ENCODE measurements at places on chromosomes 1 and 21.

DNA sequence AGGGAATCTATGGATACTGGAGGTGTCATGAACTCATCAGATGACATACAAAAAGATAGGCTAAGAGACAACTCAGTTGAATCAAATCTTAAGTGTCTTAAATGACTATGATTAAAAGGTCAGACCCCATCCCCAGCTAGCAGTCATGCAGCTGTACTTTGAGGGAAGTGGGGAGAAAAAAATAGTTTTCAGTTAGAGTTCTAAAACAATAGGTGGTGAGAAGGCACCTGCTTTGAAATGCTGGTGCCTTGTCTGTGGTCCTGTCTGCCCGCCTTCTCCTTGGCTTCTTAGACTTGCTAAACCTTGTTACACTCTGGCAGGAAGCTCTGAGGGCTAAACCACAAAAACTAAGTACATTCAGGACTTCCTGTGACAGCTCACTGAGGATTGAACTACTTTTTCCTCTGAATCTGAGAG lies 15.3 kb downstream of the CD2 start:
- no peak for DNase-seq

- no peak for DNase-seq
Observed at GRCh38 chr1:217661407-217661806, 30.3 kb downstream of the SPATA17 start.

DNA sequence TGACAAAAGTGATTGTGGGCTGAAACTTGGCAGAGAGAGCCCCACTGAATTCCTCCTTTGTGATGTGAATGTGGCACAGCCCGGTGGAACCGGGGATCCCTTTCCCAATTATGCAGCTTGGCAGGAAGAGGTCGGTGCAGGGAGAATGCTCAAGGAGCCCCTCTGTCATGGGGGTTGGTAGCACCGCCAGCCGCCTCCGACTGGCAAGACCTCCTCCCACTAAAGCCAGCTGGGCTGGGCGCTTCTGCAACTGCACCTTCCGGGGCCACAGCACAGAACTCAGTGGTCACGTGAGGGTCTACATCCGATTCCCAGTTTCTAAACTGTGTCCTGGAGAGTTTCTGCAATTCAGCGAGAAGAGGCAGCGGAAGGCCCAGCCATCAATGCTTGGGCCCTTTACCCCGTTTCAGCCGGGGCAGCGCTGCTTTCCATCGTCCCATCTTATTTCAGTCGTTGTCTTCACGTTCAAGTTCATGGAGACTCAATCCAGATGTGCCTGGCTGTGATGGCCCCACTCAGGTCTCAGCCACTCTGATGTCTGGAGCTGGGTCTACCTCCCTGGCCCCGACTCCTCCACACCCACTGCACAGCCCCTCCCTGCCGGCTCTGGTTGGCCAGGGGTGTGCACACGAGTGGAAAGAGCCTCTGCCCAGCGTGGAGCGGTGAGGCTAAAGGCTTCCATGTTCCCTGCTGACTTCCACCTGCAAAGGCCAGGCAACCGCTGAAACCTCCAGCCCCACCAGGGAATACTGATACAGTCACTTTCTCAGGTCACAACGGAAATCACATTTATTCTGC lies 39.8 kb upstream of the FHAD1 start:
- no peak for DNase-seq

DNA sequence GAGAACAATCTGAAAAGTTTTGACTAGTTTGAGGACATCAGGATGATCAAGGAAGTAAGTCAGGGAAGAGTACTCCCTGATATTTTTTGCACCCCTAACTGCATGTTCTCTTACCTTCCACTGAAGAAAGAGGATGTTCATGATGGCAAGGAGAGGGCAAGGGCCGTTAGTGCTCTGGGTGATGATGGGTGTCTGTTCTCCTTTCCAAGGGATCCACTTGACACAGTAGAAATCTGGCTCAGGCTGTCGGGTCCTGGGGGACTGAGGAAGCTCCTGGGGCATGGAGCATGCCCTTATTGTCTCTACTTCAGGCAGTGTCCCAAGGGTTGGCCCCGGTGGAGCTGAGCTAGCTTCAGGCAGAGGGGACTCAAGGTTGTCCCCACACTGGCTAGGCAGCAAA lies 4.7 kb downstream of the MINDY1 start:
- no peak for DNase-seq

DNA sequence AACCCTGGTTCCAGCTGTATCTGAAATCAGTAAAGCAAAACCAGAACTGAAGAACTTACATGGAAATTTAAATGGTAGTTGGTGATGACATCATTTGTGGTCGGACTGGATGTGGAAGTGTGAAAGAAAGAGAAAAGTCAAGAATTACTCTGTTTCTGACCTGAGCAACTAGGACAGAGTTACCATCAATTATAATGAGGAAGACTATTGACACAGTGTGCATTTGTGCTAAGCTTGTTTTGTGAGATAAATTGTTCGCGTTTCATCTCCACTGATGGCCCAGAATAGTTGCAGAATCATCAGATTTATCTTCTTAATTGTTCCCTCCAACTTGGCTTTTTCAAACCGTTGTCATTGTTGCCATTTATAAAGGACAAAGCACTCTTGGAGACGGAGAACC lies 410.6 kb upstream of the DEPDC1 start:
- no peak for DNase-seq

DNA sequence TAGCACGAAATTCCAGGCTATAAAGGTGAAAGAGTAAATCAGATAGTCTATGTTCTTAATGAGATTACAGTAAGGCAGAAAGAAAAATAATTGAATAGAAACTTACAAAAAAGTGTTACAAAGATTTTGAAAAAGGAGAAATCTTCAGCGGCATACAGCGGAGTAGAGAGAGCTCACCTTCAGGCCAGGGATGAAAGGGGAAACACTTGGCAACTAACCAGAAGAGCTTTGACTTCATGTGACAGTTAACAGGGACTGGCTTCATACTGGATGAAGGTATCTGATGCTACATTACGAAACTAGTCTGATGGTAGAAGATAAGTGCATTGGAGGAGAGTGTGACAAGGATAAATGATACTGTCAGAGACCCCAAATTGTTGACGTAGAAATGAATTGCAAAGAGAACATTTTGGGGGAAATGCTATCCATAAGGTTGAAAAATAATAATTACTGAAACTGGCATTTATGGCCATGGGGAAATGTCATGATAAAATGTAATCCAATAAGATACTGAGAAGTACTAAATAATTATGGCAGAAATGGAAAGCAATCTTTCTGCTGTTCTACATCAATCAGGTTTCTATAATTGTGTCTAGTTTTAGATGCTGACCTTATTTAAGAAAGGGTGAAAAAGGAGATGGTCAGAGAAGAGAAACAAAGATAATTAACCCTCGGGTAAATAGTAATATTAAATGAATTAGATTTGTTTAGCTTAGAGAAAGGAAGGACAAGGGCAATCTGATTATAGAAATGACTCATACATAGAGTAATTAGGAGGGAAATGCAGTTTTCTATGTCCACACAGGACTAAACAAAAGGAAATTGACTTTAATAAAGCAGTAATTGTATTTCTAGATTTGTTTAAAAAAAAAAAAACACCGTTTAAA lies 808.7 kb downstream of the NCAM2 start:
- no peak for DNase-seq

DNA sequence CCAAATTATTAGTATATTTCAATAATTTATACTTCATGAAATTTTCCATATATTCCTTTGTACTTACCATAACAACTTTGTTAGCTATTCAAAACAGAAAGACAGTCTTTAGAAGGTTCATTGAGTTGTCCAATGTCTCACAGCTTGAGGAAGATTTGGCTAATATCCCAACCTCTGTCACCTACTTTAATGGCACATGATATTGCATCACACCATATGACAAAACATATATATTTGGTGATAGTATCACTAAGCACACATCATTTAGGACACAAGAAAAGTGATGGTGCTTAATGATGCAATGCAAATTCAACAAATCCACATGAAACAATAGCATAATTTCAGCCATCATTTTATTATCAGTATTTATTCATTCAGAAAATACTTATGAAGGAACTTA lies 122.0 kb upstream of the BRINP3 start:
- no peak for DNase-seq

GRCh38 chr1:199245946-199246345 lies 607.1 kb downstream of the PTPRC start:
- DNase-seq, result no peak

DNA sequence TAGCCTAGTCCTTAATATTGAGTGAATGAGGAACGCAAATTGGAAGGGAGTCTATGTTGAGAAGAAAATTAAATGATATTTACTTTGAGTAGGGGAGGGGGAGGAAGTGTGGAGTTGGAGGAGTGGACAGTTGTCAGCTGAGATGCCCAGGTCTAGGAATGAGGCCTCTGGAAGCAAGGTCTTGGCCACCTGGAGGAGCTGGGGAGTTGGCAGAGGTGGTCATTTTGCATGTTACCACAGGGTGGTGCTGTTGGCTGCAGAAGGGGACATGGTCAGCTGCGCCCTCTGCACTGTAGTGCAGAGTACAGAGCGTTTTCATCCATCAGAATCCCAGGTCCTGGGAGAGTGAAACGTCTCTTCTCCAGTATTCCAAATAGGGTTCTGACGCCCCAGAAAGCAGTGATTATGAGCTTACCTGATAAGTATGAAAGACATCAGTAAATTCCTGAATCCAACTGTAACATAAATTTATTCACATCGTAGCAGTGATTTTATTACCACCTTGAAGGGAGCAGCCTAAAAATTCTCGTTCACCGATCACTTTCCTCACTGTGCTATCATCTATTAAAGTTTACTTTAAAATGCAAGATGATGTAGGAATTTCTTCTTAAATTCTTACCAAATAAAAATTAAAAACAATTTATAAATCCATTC lies 13.8 kb downstream of the PARK7 start:
- peak; percentile 17 for DNase-seq

GRCh38 chr21:35097525-35097924 lies 48.4 kb upstream of the RUNX1 start:
- DNase-seq, result no peak

DNA sequence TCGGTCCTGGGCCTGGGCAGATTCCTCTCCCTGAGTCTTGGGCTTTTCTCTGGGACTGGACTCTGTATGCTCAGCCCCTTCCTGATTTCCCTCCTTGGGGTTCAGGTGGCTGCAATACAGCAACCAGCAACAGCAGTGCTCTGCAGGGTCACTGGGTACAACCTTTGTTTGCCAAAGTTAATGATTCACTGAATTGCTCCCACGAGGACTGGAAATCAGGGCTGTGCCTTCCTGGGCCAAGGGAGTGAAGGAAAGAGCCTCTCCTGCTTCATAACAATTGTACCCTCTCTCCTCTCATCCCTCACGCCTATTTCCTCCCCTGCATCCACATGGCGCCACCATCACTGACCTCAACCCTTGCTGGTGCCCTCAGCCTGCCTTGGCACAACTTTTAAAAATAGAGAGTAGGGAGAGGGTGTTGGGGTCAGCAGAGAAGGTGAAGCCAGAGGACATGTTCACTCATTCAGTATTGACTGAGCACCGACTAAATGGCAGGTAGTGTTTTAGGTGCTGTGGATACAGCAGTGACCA lies 52.8 kb upstream of the GOLT1A start:
- no peak for DNase-seq

- no peak for DNase-seq
Observed at GRCh38 chr1:40530735-40531380, 579 bp upstream of the ZNF684 start.

DNA sequence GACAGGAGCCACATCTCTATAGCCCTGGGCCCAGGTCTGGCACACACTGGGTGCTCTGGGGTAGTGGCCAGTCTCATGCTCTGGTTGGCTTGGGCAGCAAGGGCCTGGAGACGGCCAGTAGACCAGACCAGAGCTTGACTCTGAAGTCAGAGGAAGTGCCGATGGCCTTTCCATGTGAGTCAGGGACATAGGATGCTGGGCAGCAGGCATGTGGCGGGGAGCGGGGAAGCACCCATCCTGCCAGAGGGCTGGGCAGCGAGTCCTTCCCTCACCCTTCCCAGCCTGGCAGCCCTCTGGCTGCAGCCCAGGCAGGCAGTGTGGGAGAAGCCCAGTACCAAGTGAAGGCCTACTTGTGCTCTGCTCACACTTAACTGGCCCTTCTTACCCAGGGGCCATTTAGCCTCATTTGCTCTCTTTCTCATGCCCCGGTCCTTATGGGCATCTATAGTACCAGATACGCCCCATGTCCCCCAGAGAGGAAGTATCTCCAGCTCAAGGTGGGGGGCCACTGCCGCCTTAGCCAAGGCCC lies 3.3 kb downstream of the GPR153 start:
- no peak for DNase-seq

- DNase-seq, result no peak
Observed at GRCh38 chr21:43341378-43342161, 85.4 kb downstream of the SIK1 start.

GRCh38 chr1:159925719-159926078 lies 392 bp upstream of the TAGLN2 start:
- DNase-seq, result peak; percentile 35

DNA sequence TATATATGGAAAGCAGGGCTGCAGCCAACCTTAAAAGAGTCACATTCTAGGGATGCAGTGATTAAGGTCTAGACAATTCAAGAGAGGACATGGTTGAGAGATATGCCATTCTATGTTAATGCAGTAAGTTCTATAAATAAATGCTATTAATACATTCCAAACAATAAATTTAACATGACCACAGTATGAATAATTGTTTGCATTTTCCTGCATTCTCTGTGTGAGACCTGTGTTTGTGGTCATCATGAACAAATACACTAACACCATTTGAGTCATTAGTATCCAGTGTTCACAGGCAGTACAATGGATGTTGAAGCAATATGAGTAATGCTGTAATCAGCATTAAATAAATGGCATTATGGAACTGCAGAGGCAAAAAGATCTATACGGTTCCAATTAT lies 5.5 kb upstream of the ZRANB2 start:
- DNase-seq, result no peak

DNA sequence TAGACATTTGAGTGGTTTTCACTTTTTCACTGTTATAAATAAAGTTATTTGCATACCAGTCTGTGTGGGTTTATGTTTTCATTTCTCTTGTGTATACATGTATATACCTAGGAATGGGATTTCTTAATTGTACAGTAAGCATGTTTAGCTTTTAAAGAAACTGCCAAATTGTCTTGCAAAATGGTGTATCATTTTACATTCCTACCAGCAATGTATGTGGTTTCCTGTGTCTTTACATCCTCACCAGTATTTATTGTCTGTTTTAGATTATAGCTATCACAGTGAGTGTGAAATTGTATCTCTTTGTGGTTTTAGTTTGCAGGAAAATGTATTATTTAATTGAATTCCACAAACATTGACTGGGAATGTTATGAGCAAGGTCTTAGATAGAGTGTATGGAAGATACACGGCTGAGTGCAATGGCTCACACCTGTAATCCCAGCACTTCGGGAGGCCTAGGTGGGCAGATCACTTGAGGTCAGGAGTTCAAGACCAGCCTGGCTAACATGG lies 57.3 kb downstream of the MACF1 start:
- no peak for DNase-seq

- DNase-seq, result no peak
Observed at GRCh38 chr1:203764105-203765028, 616 bp upstream of the LAX1 start.

- no peak for DNase-seq
Observed at GRCh38 chr1:201283836-201284553, 689 bp downstream of the PKP1 start.

DNA sequence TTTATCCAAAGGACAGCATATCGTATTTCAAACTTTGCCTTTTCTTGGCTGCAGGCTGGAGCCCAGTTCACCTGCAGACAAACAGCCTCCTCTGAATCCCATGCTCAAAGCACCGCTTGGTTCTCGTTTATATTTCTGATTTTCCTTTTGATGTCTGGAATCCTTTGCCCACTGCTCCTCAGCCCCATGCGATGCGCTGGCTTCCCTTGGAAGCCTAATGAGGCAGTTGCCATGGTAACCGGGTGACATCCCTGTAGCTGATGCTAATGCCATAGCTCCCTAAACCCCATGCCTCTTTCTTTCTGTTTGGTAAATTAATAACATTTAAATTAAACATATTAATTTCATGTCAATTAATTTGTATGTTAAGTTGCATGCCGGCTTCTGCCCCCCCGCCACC lies 327.1 kb downstream of the PRDM2 start:
- DNase-seq, result no peak

Measured in stimulated activated CD4-positive, alpha-beta T cell treated with anti-CD3 and anti-CD28 coated beads, Interleukin-4, amount 100 ng/mL, for 48 hours (primary cell).